ENCODE measurements at places on chromosomes 3 and 15.
A peak's percentile ranks its signal among the peaks of the same experiment; 100 is the strongest.

GRCh38 chr3:8579943-8580342 lies 64.7 kb downstream of the SSUH2 start:
- DNase-seq, result no peak

DNA sequence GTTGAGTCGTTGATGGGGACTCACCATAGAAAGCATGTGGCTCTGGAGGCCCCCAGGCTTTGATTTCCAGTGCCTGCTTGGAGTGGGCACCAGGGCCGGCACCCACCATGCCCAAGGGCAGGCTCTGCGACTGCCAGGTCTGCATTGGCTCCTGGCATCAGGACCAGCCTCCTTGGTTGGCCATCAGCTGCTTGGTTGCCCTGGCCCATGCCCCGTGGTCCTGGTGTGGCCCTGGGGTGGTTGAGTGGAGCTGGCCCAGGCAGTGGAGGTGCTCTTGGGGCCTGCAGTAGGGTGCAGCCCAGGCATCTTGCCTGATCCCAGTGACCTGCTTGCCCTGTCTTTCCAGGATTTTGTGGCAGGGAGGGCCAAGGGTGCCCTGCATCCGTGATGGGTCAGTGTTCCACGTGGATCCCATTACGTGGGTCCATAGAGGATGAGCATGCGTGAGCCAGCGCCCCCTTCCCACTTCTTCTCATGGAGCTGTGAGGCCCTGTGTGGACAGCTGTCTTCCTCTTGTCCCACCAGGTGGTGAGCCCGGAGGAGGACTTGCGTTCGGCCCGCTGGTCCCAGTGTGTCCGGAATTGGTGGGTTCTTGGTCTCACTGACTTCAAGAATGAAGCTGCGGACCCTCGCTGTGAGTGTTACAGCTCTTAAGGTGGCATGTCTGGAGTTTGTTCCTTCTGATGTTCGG lies 187.0 kb downstream of the UBE3A start:
- DNase-seq, result no peak

DNA sequence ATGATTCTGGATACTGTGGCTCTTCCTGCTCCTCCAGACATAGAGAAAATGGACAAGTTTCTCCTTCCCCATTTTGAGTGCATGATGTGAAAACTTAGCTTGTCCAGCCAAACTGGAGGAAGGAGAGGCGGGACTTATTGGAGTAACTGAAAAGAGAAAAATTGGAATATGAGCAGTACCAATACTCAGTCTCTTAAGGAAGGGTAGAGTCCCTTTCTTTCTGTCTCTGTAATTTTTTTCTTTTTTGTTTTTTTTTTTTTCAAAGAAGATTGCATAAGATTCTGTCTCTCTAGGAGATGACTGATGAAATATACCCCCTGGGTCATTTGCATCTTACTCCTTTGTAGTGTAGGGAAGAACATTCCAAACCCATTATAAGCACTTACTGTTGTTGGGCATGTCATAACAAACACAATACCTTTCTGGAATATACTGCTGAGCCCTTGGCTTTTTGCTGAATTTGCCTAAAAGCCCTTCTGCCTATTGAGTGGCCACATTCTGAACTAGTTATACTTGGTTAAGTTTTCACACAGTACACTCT lies 498.1 kb upstream of the TPRG1 start:
- no peak for DNase-seq

DNA sequence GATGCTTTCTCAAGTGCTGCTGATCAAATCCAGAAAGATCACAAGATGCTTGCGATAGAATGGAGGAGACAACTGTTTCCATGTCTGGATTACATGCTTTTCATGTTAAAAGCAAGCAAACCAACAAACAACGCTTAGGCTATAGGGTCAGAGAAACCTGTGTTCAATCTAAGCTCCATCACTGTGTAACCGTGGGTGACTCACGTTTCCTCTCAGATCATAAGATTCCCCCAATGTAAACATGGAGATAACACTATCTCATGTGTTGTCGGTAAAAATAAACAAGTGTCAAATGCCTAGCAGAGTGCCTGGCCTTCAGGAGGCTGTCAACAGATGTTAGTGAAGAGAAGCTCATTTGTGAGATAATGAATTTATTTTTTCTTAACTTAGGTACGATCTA lies 907.8 kb downstream of the NTRK3 start:
- DNase-seq, result no peak

DNA sequence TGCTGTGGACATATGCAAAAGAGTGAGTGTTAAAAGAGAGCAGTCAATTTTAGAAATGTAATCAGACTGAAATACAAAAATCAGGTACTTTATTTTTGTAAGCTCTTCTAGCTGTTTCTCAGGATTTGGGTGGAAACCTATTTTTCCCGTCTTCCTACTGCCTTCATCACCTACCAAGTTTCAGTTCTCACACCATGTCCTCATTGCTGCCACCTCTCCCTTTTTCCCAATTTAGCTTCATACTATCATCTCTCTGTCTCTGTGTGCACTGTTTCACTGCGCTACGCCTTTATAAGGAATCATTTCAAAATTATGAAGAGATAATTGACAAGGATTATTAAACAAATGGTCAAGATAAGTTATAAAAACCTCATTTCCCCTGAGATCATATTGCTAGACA lies 7.7 kb downstream of the SRP14 start:
- no peak for DNase-seq

- DNase-seq, result peak; percentile 67
Measured at GRCh38 chr3:186540221-186540834, 3.9 kb downstream of the CRYGS start.

DNA sequence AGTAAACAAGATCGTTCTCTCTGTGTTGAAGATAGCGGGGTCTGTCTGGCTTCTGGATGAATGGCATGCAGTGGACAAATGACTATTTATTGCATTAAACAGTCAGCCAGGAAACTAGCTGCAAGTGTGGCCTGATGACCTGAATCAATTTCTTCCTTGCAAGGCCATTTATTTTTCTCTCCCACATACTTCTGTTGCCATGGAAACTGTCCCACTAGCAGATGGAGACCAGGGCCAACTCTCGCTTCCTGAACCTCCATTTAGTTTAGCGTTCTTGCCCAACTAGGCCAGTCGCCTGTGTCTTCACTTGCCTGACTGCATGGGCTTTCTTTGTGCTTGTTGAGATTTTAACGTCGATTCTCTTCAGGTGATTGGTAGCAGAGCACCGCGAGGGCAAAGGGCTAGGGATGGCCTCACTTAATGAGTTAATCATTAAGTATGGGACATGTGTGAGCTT lies 27.6 kb downstream of the LMCD1 start:
- DNase-seq, result no peak

- DNase-seq, result no peak
Measured at GRCh38 chr3:124999317-124999716, 56.5 kb downstream of the HEG1 start.

DNA sequence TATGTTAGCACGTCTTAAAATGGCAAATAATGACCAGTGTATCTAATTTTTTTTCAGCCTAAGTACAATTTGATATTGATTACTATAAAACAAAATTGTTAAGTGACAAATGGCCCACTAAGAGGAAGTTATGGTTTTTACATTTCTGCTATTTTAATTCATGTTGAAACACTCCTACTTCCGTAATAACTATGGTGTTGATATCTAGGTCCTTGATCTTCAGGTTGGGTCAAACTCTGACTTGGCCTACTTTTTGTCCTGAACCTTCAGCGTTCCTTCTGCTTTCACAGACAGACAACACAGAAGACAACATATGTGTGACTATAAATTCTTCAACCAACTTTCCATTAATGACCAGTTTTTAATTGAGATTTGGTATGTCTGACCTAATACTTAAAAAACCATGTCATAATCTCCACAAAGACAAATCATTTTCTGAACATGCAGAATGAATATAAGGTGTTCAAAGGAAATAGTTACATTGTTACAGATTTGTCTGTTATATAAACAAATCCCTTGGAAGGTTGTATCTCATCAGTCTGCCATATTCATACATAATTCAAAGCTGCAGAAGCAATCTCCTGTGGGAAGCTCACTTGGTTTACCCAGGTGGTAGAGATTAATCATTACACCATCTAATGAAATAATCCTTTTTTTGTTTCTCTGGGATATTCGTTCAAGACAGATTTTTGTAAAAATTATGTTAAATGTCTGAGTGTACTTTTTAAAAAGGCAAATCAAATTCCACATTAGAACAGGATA lies 92.1 kb upstream of the TSPAN3 start:
- no peak for DNase-seq

GRCh38 chr3:114214542-114215341 lies 22.6 kb downstream of the ZNF80 start:
- no peak for DNase-seq

DNA sequence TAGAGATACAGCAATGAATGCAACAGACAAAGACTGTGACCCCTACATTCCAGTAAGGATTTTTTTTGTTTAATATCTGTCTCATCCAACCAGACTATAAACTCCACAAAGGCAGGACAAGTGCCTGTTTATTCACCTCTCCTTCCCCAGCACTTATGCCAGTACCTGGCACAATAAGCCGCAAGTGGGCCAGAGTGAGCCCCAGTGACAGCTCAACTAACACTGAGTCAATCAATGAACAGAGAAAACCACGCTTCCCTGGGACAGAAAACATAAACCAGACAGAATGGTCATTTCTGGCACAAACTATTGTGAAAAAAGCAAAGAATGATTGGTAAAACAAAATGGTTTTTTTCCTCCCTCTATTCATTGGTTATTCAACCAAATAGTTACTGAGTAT lies 52.2 kb downstream of the RYK start:
- DNase-seq, result no peak

DNA sequence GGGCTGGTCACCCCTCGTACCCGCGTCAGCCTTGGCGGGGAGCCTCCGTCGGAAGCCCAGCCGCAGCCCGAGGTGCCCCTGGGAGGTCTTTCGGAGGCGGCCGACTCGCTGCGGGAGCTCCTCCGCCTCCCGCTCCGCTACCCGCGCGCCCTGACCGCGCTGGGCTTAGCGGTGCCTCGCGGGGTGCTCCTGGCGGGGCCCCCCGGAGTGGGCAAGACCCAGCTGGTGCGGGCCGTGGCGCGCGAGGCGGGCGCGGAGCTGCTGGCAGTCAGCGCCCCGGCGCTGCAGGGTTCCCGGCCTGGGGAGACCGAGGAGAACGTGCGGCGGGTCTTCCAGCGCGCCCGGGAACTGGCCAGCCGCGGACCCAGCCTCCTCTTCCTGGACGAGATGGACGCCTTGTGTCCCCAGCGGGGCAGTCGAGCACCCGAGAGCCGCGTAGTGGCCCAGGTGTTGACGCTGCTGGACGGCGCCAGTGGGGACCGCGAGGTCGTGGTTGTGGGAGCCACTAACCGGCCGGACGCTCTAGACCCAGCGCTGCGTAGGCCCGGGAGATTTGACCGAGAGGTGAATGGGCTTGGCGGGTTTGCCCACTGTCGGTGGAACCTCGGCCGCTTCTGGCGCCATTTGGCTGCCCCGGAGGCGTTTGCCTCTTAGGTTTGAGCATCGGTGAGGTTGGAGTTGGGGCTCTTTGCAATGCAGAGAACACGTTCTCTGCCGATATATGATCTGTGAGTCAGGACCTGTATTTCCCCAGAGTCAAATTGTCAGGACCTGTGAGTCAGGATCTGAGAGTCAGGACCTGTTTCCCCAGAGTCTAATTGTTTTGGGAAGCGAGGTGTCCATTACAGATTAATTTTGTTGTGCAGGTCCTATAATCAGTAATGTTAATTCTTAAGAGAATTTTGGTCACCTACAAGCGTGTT lies 24.9 kb upstream of the GATM start:
- DNase-seq, result no peak

DNA sequence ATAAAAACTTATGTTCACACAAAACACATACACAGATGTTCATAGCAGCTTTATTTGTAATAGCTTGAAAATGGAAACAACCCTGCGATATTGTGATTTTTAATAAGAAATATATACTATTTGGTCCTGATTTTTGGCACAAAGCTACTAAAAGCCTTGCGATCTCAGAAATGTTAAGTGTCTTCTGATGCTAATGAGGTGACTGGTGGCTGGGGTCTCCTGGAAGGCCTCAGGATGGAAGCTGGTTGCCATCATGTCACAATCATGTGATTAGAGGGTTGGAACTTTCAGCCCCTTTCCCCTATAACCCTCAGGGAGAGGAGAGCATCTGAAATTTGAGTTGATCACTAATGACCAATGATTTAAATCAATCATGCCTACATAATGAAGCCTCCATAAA lies 278.4 kb upstream of the UBE2E1 start:
- no peak for DNase-seq

- no peak for DNase-seq
Measured at GRCh38 chr15:70521576-70522322, 241.6 kb downstream of the UACA start.

GRCh38 chr15:54082836-54083492 lies 104.7 kb downstream of the UNC13C start:
- DNase-seq, result no peak

DNA sequence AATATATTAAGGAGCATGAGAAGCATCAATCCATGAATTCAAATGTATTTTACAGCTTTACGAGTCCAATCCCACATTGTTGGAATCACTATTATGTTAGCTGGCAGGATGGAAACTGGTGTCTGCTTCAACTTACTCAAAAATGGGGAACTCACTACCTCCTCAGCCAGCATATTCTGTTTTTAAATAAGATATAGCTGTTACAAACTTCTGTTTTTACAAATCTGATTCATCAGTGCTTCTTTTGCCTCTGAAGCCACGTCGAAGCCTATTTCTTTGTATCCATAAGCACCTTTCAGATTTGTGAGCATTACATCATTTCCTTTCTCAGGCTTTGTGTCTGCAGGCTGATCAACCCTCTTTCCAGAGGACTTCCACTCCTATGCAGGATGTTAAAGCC lies 105.9 kb downstream of the TPRG1 start:
- DNase-seq, result no peak

GRCh38 chr3:135503760-135504686 lies 461.5 kb upstream of the PPP2R3A start:
- no peak for DNase-seq

GRCh38 chr15:62404194-62404985 lies 239.3 kb upstream of the C2CD4B start:
- no peak for DNase-seq

DNA sequence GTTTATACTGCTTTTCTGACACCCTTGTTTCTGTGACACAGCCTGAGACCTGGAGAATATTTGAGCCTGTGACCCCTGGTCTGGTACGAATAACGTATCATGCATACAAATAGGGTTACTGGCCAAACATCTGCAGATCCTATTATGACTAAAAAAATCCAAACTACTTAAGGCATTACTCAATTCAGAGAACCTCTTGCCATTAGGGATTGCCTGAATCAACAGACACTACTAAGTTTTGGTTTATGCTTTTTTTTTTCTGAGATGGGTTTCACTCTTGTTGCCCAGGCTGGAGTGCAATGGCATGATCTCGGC lies 35.4 kb downstream of the OSBPL10 start:
- DNase-seq, result no peak
